Fibroblast of the aortic adventitia (primary cell): ENCODE measurements at places on chromosomes 3 and 15. TPM values are rescaled to one million over a fixed set of nuclear protein-coding genes. Genes with fewer than 3 reads are reported as not detected.

The SEC61A1 gene
- 120 and 406 TPM in 2 replicates for total RNA-seq

DNA sequence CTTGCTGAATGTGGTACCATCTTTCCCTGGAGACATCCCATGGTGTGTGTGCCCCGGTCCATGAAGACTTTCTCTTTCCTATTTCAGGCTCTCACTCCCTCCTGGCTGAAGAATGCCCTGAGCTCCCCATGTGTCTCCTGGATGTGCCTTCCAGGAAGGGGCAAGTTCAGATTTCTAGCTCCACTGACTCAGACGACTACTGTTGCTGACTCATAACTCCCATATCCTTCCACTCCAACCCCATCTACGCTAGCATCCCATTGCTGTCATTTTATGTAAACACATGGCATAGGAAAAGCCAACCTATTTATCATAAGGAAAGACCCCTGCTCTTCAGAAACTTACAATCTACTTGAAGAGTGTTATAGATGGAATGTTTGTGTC, 95.0 kb downstream of the ADCY5 start:
- no peak for DNase-seq

The SOX2 gene
- not detected in 2 replicates for total RNA-seq

- DNase-seq: no peak
Observed at GRCh38 chr3:51618496-51618895, 52.6 kb upstream of the TEX264 start.

GRCh38 chr3:139430493-139430892, 41.0 kb upstream of the COPB2 start:
- no peak for DNase-seq

DNA sequence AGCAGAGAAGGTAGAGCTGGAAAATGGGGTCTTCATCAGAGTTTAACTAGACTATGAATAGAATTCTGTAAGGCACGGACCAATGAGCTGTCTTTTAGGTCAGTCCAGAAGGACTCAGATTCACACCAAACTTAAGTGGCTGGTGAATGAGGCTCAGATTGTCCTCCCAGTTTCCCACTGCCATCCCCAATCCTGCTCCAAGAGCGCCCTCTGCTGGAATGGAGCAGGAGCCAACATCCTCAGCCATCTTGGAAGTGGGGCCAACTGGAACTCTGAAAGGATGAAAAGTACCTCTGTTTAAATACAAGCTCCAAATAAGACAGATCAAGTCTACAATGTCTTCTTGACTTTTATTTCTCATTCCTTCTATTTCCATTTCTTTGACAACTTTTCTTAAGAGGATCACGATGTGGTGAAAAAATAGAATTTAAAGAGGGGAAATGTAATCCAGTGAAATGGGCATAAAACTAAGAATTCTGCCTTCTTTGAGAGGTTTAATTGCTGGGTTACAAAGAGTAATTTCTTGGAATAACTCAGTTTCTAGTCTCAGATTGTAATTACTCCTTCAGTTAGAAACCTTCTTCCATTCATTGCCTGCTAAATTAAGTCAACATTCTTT, 217.1 kb upstream of the TPRG1 start:
- peak; percentile 91 for DNase-seq

The TICRR gene
- 0.33 and 8.8 TPM in 2 replicates for total RNA-seq

The GDPGP1 gene
- 8.7 and 9.6 TPM in 2 replicates for total RNA-seq

- peak; percentile 58 for DNase-seq
Observed at GRCh38 chr3:25515171-25515570, 87.1 kb downstream of the RARB start.

- no peak for DNase-seq
Observed at GRCh38 chr3:108201258-108201657, 21.0 kb downstream of the IFT57 start.

- no peak for DNase-seq
Observed at GRCh38 chr3:17088602-17089313, 204.0 kb downstream of the PLCL2 start.

DNA sequence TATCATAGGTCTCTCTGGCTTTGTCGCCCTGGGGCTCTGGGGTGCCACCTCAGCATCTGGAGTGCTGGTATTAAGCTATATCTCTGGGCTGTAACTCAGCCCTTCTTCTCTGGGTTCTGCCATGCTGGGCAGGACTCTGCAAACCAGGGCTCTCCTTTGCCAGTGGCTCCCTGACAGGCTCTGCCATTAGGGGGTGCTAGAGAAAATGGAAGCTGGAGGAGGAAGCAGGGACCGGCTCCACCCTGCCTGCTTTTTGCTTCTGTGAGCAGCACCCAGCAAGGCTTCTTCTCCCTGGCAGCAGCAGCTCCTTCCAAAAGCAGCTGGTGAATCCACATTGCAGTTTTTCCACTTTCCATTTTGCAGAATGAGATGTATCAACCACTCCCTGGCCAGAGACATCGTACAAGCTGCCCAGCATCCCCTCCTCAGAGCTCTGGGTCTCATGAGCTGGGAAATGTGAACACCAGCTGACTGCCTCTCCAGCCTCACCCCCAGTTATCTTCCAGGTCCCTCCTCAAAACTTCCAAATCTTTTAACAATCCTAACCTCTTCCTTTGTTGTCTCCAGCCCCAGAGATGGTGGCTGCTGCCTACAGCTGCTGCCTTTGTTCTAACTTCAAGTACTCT, 165.0 kb downstream of the ABHD5 start:
- peak; percentile 52 for DNase-seq
